ENCODE measurements at places on chromosomes 5 and 9.

GRCh38 chr5:91121347-91121993, 261.6 kb downstream of the ARRDC3 start:
- no peak for DNase-seq

GRCh38 chr9:110278080-110278707, 21.9 kb upstream of the TXN start:
- DNase-seq, result no peak

GRCh38 chr5:179451114-179451827, 99.1 kb upstream of the RUFY1 start:
- peak; percentile 35 for DNase-seq

GRCh38 chr5:130402906-130403305, 498.6 kb downstream of the CHSY3 start:
- DNase-seq, result no peak
